ENCODE measurements at places on chromosomes 2 and 18. TPM values are rescaled to one million over a fixed set of nuclear protein-coding genes. Genes with fewer than 3 reads are reported as not detected.

The PSMA8 gene
- not detected for total RNA-seq

The DLGAP1 gene
- 0.39 TPM for total RNA-seq

The TRIM43 gene
- not detected for total RNA-seq

The ABCG5 gene
- not detected for total RNA-seq

The MAP3K19 gene
- not detected for total RNA-seq

The MROH2A gene
- total RNA-seq: not detected

The RTP5 gene
- total RNA-seq: not detected

The STPG4 gene
- 10.6 TPM for total RNA-seq

DNA sequence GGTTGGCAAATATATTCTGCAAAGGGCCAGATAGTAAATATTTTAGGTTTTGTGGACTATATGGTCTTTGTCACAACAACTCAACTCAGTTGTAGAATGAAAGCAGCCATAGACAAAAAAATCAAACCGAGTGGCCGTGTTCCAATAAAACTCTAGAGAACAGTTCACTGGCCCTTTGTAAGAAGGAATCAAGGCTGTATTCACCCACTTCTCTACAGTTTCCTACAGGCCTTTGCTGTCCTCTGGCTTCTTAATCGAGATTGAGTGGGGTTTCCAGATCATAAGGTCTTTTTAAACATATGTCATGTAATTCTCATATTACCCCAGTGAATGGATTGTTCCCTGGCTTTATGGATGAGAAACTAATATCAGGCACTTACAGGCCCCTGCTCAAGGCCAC, 448.9 kb upstream of the ETAA1 start:
- H3K27me3 ChIP-seq: no peaks in the 10 kb centered on the region
- no peak overlapping the region for H3K27ac ChIP-seq
- H3K4me1 ChIP-seq: no peaks in the 10 kb centered on the region
- no peak overlapping the region for H3K4me3 ChIP-seq

GRCh38 chr2:69269330-69269729, 117.7 kb downstream of the GFPT1 start:
- no peak for DNase-seq
- H3K27ac ChIP-seq: no peak overlapping the region
- no peaks in the 10 kb centered on the region for H3K36me3 ChIP-seq
- no peaks in the 10 kb centered on the region for H3K27me3 ChIP-seq
- H3K4me1 ChIP-seq: no peaks in the 10 kb centered on the region

DNA sequence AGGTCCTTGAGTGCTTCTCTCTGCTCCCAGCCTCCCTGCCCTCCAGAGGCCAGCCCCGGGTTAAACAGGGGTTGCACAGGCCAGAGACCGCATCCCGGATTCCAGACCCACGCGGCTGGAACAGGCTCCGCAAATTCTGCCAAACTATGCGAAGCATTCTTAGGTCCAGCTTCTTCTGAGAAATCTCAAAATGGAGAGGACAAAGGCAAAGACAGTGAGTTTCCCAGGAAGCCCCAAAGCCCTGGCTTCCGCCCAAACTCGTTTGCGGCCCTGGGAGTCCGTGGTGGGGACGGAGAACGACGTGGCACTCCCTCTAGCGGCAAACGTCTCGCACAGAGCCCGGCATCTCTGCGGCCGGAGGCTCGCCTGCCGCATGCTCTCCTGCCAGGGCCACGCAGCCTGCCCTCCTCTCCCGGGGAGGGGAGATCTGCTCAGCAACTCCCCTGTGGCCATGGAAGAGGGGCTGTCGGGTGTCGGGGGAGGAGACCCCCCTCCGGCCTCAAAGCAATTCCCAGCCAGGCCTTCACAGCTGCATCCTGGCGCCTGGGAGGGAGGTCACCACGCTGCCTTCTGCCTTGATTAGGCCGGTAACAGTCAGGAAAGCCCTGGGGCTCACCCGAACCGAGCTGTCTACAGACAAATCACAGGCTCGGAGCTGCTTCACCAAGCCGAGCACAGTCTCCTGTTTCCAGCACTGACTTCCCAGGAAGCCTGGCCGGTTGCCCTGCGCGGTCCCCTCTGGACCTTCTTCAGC, 33.4 kb upstream of the KLHL29 start:
- H3K36me3 ChIP-seq: no peaks in the 10 kb centered on the region
- H3K4me3 ChIP-seq: no peak overlapping the region
- peaks cover 10% of the 10 kb centered on the region for H3K4me1 ChIP-seq
- no peak overlapping the region for H3K27ac ChIP-seq

GRCh38 chr2:28565720-28566295, 69.9 kb downstream of the PLB1 start:
- no peaks in the 10 kb centered on the region for H3K27me3 ChIP-seq
- H3K36me3 ChIP-seq: no peaks in the 10 kb centered on the region
- H3K4me3 ChIP-seq: peak overlapping the region; percentile 64
- H3K27ac ChIP-seq: no peak overlapping the region
- no peaks in the 10 kb centered on the region for H3K4me1 ChIP-seq

DNA sequence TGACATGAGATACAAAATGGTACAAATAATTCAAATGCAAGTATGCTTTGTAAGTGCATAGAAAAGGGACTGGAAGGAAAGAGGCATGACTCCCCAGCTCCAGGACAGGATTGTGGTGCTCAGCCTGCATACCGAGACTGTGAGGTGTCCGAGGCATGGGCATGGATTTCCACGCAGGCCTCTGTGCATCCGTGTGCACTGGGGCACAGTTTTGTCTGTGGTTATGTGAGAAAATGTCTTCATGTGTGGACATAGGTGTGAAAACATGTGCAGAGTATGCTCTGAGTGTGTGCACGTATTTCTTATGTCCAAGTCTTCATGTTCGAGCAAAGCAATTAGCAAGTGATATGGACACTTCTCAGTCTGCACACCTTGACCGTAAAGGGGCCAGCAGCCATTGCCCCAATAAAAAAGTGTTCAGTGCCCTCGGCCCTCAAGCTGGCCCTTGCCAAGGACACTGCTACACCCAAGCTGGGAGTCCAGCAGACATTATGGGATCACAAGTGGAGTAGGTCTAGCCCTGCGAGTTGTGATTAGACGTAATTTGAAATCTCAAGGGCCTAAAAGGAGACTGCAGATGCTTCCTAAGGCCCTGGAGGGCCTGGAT, 120.7 kb downstream of the CYP26B1 start:
- no peaks in the 10 kb centered on the region for H3K4me1 ChIP-seq
- no peaks in the 10 kb centered on the region for H3K27me3 ChIP-seq
- H3K4me3 ChIP-seq: no peak overlapping the region
- no peak for DNase-seq
- no peaks in the 10 kb centered on the region for H3K36me3 ChIP-seq
- H3K27ac ChIP-seq: no peak overlapping the region

DNA sequence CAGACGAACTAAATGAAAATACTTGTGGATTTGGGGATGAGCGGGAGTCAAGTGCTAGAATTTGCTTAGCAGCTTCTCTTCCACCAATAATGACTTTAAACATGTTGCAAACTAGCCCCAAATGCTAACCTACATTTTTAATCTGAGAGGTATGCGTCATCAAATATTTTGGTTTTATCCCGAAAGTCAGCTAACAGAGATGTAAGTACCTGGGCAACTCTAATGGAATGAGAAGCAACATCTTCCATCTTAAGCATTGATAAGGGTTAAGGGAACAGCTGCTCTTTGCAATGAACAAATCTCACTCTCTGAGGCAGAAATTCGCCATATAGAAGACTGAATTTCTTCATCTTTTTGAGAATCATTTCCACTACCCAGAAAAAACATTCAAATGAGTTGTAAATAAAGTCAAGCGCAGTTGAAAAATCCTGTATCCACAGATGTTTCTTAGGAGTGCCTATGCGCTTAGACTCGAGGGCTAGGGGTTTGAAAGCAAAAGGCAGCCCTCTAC, 926 bp upstream of the YPEL5 start:
- H3K36me3 ChIP-seq: 0 out of 2 replicates have a peak, but pooled peaks cover 2% of the 10 kb centered on the region
- H3K27me3 ChIP-seq: no peaks in the 10 kb centered on the region
- no peak for DNase-seq
- no peak overlapping the region for H3K27ac ChIP-seq
- peaks cover 23% of the 10 kb centered on the region for H3K4me1 ChIP-seq
- H3K4me3 ChIP-seq: peak overlapping the region; percentile 54

DNA sequence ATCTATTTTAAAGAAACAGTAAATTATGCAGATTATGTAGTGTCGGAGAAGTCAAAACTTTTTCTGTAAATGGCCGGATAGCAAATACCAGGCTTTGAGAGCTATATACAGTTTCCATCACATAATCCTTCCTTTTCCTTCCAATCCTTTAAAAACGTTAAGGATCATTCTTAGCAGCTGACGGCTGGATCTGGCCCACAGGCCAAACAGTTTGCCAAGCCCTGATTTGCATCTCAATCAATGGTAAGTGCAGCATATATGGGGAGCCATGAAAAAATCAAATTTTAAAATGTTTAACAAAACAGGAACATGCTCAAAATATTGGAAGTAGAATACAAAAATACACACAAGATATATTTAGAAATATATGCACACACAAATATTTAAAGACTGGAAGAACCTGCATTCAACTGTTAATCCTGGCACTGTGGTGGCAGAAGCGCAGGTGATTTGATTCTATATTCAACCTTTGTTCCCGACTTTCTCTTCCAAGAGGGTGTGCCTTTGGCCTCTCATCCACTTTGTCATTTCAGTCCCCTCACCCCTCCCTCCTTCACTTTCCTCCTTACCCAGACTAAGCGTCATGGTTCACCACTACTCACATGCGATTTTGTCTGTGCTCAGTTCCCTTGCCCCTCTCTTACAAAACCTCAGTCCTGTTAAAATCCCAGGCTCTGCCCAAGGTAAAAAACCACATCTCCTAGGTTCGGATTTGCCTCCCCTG, 27.3 kb downstream of the NDUFA10 start:
- H3K27me3 ChIP-seq: no peaks in the 10 kb centered on the region
- H3K36me3 ChIP-seq: peaks cover 26% of the 10 kb centered on the region
- no peak for DNase-seq
- H3K27ac ChIP-seq: no peak overlapping the region
- H3K4me1 ChIP-seq: no peaks in the 10 kb centered on the region

DNA sequence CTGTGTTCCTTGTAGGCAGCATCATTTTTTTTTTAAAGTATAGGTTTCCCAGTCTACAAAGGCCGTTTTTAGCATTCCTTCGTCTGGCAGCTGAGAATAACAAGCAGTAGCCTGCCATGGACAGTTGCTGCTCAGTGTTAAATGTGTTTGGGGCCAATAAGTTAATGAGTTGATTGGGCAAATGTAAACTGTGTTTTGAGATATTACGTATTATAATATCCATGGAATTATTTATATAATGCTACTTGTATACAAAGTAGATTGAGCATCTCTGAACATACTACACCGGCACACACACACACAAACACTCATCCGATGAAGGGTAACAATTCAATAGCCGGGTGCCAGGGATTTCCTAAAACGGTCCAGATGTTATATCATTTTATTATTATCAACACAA, 97.2 kb downstream of the IRS1 start:
- H3K27me3 ChIP-seq: no peaks in the 10 kb centered on the region
- DNase-seq: no peak
- no peaks in the 10 kb centered on the region for H3K36me3 ChIP-seq
- peak overlapping the region; percentile 52 for H3K27ac ChIP-seq

DNA sequence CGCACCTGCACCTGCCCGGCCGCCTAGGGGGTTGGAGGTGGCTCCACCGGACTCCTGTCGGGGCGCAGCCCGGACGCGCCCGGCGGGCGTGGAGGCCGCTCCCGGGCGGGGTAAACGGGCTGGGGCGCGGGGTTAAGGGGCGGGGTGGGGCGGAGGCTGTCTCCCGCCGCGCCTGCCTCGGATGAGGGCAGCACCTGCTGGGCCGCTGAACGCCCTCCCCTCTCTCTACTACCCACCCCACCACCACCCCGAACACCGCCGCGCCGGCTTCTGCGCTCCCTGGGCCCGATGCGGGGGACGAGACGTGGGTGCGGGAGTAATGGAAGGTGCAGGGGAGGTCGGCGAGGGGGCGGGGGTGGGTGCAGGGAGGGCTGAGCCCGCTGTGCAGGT, 224.8 kb upstream of the ID2 start:
- no peaks in the 10 kb centered on the region for H3K27me3 ChIP-seq
- H3K27ac ChIP-seq: no peak overlapping the region
- H3K4me1 ChIP-seq: peaks cover 21% of the 10 kb centered on the region
- no peak overlapping the region for H3K4me3 ChIP-seq
- no peak for DNase-seq

GRCh38 chr2:105886687-105887086, 142.0 kb downstream of the NCK2 start:
- no peak overlapping the region for H3K27ac ChIP-seq
- no peaks in the 10 kb centered on the region for H3K36me3 ChIP-seq
- no peaks in the 10 kb centered on the region for H3K27me3 ChIP-seq
- DNase-seq: no peak

DNA sequence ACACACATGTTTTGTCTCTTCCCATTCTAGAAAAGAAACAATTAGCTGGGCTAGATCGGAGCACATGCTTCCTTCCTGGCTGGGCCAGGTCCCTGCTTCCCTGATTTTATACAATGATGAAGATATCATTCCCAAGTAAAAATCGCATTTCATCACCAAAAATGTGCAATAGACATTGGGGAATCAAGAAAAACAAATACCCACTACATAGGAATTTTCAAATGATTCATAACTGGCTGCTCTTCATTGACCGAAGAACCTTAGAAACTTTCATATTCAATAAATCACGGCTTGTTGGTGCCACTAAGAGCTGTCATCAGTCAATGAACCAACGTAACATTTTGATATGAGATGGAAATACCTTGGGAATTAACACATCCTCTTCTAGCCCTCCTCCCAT, 373.6 kb upstream of the TRIB2 start:
- H3K4me3 ChIP-seq: no peak overlapping the region
- no peaks in the 10 kb centered on the region for H3K4me1 ChIP-seq
- DNase-seq: no peak

- no peak for DNase-seq
- no peaks in the 10 kb centered on the region for H3K27me3 ChIP-seq
- no peak overlapping the region for H3K4me3 ChIP-seq
Observed at GRCh38 chr2:25365241-25365640, 23.5 kb upstream of the DNMT3A start.

- H3K4me1 ChIP-seq: no peaks in the 10 kb centered on the region
- no peak overlapping the region for H3K27ac ChIP-seq
- 0 out of 2 replicates have a peak, but pooled peaks cover 5% of the 10 kb centered on the region for H3K27me3 ChIP-seq
- DNase-seq: no peak
- no peak overlapping the region for H3K4me3 ChIP-seq
Observed at GRCh38 chr2:118510807-118511206, 336.6 kb downstream of the EN1 start.

DNA sequence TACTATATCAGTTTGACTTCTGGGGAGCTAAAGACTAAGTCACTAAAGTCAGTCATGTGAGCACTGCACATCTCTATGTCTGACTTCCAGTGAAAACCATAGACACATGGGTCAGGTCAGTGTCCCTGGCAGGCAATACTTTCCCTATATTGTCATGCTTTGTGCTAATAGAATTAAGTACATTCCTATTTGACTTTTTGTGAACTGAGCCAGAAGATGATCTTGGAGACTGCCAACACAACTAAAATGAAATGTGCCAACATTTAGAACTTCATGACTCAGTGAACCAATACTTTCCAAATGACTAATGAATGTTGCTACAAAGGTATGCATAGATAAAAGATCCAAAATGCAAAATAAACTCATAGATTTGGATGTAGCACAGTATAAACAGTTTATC, 820.8 kb upstream of the FAM98A start:
- H3K27ac ChIP-seq: no peak overlapping the region
- H3K27me3 ChIP-seq: no peaks in the 10 kb centered on the region
- no peak for DNase-seq
- H3K4me3 ChIP-seq: no peak overlapping the region
- H3K4me1 ChIP-seq: no peaks in the 10 kb centered on the region

- H3K36me3 ChIP-seq: no peaks in the 10 kb centered on the region
- peak overlapping the region; percentile 53 for H3K4me3 ChIP-seq
- H3K27me3 ChIP-seq: no peaks in the 10 kb centered on the region
- H3K27ac ChIP-seq: peak overlapping the region; percentile 41
- no peak for DNase-seq
- peaks cover 22% of the 10 kb centered on the region for H3K4me1 ChIP-seq
Observed at GRCh38 chr2:101151859-101152271, 683 bp upstream of the TBC1D8 start.

- no peaks in the 10 kb centered on the region for H3K4me1 ChIP-seq
- H3K27me3 ChIP-seq: no peaks in the 10 kb centered on the region
- H3K36me3 ChIP-seq: peaks cover 47% of the 10 kb centered on the region
- no peak overlapping the region for H3K4me3 ChIP-seq
Observed at GRCh38 chr2:96359310-96359709, 23.7 kb downstream of the NCAPH start.

Measured in HCT116 (cell line).